ENCODE measurements at places on chromosomes 6 and 20.

GRCh38 chr20:32380745-32381144, 22.6 kb downstream of the ASXL1 start:
- no peak for DNase-seq

DNA sequence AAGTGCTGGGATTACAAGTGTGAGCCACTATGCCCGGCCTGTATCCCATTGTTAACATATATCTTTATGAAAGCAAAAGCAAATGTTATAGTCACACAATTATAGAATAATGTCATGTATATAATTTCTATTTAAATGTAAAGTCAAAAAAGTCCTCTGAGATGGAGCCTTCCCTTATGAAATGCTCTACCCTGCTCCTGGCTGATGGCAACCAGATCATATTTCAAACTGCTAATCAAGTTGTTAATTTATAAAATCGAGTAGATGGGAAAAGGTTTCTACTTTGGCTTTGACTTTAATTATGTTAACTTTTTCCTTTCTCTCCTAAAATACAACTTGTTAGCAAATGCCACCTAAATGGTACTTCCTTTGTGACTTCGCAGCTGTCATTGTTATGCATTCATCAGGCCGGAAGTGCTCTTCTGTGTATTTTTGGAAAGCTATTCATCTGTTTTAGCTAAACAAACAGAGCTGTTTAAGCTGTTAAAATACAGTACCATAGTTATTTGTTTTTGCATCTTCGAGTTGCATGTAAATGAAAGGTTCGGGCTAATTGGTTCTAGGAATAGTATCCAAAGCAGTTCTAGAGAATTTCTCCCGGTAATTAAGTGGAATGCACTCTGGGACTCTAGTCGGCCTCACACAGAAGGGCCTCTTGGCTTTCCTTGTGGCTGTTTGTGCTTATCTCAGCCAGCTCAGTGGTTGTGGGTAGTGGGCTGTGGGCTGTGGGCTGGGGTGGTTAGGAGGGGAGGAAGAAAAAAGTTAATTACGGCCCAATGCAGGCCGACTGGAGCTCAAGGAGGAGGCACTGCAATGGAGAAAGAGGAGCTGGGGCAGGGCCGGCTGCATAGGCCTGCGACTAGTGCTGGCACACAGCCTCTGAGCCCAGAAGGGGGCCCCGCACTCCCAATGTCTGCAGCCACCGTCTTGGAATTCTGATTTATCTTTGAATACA, 34.8 kb downstream of the SLC35D3 start:
- DNase-seq = peak; percentile 88

DNA sequence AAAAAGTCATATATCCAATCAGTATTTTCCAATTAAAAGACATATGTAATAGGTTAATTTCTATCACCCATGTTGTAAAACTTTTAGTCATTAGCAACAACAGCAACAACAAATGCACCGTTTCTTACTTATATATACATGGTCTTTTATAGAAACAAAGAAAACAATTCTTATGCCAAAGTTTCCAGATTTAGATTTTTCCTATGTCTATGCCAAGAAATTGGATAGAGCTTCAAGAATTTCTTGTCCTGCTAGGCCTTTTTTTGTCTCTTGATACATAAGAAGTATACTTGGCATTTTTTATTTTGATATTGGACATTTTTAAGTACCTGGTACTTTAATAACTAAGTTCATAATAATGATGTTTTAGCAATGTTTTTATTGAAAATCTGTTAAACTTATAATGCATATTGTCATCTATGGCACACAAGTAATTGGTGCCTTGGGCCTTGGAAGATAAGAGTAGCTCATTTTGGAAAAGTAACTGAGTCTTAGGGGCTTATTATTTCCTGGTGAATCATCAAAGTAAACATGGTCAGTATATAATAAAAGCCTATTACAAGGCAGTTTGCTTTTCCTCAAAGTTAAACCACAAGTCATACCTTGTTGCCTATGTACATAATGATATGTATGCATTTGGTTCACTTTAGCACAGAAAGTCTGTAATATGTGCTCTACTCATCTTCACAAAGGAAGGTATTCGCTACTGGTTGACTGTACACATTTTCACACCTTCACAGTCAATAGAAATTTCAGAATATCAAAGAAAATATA, 10.1 kb upstream of the FRK start:
- DNase-seq = no peak

DNA sequence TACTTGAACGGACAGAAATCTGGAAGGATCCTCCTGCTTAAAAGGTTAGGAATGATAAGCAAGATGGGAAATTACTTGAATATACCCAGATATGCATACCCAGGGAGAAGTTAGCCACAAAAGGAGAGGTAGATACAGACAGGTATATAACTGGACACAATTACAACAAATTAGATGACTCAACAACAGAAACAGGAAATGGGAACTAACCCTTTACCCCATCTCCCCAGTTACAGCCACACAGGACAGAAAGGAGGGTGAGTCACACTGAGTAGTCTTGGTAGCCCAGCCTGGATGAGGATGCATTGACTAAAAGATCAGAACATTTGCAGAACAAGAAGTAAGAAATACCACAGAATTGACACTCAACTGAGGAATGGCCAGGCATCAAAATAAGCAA, 61.2 kb downstream of the C6orf52 start:
- DNase-seq = no peak

GRCh38 chr20:62482146-62482809, 6.5 kb upstream of the GATA5 start:
- no peak for DNase-seq

DNA sequence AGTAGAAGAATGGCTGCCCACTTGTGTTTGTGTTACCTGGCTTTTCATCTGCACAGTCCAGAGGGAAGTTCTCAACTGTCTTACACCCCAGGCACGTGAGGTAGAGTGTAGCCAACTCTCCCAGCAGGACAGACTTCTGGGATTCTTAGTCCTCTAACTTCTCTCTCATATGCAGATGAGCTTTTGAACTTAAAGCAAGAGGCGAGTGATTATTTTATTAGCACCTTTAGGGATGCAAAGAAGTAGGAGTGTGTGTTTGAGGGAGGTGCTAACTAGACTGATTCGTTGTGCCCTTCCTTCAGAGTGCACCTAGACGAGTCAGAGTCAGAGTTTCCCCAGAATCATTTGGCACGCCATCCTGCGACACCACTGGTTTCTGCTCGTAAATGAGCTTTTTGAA, 10.8 kb downstream of the CDYL start:
- DNase-seq = peak; percentile 59

DNA sequence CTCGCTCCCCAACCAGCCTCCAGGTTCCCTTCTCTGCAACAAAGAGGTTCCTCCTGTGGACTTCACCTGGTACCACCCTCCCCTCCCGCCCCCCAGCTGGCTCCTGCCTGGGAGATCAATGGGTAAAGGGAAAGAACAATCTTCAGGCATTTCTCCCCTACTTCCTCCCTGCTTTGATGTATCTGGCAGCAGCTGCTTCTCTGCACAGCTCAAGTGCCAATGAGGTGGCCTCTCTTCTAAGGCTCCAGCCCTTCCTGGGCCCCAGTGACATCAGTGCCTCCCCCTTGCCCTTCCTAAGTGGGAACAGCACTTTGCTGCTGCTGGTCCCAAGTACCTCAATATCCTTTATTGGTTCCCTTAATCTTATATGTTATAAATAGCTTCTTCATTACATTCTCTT, 23.5 kb downstream of the MOCS1 start:
- no peak for DNase-seq

DNA sequence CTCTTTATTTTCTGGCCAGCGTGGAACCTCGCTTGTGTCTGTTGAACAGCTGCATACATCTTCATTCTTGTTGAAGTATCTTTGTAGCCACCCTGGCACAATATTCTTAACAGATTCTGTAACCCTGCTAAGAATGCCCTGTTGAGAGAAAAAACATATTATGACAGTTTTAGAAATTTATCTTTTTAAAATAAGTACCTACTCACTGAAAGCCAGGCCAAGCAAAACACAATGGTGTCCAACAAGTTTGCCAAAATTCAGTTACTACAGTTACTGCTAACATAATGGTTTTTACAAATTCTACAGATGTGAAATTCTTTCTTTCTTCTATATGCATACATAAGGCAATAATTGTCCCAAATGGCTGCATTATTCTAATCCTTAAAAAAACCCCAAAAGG, 18.2 kb downstream of the NUP153 start:
- DNase-seq = no peak

GRCh38 chr6:91106083-91106482, 519.2 kb upstream of the MAP3K7 start:
- no peak for DNase-seq

DNA sequence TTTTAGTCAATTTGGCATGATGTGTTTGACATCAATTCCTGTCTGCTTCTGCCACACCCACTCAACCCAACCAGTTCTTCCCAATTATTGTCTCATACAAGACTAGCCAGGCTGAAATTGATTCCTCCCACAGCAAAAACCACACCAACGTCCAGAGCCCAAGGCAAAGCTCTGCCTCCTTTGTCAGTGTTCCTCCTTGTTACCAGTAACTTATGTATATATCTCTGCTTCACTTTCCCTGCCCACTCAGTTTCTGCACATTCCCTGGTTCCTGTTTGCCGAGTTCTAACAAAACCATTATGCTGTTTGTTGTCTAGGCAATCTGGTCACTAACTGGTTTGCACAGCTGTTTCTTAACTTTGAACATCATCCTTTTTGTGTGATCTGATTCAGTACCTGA, 547.9 kb upstream of the PTCHD4 start:
- DNase-seq = no peak

- no peak for DNase-seq
Measured at GRCh38 chr6:17115251-17116116, 13.6 kb downstream of the STMND1 start.

All from endodermal cell (in vitro differentiated cells).